ENCODE measurements at places on chromosomes 16 and 17. TPM values are rescaled to one million over a fixed set of nuclear protein-coding genes. Genes with fewer than 3 reads are reported as not detected.

GLTPD2 gene
- total RNA-seq = 0.35 TPM

SHISA9 gene
- 2.8 TPM for total RNA-seq

ALOX15B gene
- 8.0 TPM for total RNA-seq

GRCh38 chr16:16021988-16022682, 72.7 kb downstream of the ABCC1 start:
- peaks cover 4% of the 10 kb centered on the region for H3K36me3 ChIP-seq
- peaks cover 9% of the 10 kb centered on the region for H3K4me1 ChIP-seq
- H3K4me3 ChIP-seq = no peak overlapping the region
- H3K27me3 ChIP-seq = no peaks in the 10 kb centered on the region
- peak overlapping the region; percentile 68 for H3K27ac ChIP-seq

PFN1 gene
- 496 TPM for total RNA-seq

DNA sequence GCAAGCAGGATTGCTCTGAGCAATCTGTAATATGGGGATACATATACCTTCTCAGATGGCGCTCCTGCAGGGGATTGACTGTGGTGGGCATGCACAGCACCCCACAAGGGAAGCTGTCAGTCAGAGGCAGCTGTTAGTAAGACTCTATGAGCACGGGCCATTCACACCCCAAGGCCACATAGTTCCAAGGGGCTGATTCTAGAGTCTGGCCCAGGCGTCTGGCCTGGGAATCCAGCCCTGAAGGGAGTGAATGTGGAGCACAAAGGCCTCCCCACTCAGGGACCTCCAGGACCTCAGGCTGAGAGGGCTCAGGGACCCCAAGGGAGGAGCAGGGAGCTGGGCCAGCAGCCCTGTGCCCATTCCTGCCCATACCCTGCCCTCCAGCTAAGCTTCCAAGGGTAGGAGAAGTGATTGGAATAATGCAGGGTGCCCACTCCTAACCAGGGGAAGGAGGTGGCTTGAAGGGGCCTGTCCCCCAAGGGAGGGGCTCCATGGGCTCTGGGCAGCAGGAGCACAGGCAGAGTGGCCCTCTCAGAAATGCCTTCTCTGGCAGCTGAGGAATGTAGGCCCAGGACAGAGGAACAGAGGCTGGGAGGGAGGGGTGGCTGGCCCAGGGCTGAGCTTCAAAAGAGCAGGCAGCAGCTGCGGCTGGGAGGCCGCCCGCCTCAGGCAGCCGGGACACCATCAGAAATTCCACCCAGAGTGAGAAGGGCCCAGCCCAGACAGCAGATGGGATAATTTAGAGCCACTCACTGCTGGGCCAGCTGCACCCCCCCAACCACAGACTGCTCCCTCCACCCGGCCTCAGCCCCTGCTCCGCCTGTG, 48.9 kb upstream of the MRPS23 start:
- no peak overlapping the region for H3K4me3 ChIP-seq
- H3K4me1 ChIP-seq = peaks cover 5% of the 10 kb centered on the region
- H3K27ac ChIP-seq = peak overlapping the region; percentile 88
- no peaks in the 10 kb centered on the region for H3K27me3 ChIP-seq
- peak; percentile 88 for DNase-seq
- no peaks in the 10 kb centered on the region for H3K36me3 ChIP-seq

GPR179 gene
- not detected for total RNA-seq

GRCh38 chr16:71995038-71995437, 5.2 kb downstream of the PKD1L3 start:
- H3K4me1 ChIP-seq = no peaks in the 10 kb centered on the region
- no peak for DNase-seq
- no peak overlapping the region for H3K4me3 ChIP-seq
- no peaks in the 10 kb centered on the region for H3K27me3 ChIP-seq
- H3K36me3 ChIP-seq = no peaks in the 10 kb centered on the region

DNA sequence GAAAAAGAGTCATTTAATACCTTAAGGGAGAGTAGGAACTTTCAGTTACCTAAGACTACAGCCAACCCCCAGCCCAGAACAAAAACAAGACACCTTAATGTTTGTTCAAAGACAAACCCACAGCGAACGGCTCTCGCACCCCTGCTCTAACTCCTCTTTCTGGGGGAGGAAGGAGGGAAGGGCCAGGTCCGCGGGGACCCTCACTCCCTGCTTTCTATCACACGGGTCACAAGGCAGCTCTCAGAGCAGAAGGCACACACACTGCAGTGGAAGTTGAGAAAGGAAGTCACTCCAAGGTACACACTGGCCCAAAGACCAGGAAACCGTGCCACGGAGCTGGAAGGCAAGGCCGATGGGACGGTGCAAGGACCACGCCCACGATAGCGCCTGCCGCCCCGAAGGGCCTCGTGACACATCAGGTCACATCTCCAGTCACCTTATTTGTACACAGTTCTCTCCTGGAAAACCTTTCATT, 10.0 kb downstream of the LITAFD start:
- no peak overlapping the region for H3K4me3 ChIP-seq
- DNase-seq = peak; percentile 44
- no peak overlapping the region for H3K27ac ChIP-seq
- no peaks in the 10 kb centered on the region for H3K27me3 ChIP-seq
- peaks cover 61% of the 10 kb centered on the region for H3K36me3 ChIP-seq

DNA sequence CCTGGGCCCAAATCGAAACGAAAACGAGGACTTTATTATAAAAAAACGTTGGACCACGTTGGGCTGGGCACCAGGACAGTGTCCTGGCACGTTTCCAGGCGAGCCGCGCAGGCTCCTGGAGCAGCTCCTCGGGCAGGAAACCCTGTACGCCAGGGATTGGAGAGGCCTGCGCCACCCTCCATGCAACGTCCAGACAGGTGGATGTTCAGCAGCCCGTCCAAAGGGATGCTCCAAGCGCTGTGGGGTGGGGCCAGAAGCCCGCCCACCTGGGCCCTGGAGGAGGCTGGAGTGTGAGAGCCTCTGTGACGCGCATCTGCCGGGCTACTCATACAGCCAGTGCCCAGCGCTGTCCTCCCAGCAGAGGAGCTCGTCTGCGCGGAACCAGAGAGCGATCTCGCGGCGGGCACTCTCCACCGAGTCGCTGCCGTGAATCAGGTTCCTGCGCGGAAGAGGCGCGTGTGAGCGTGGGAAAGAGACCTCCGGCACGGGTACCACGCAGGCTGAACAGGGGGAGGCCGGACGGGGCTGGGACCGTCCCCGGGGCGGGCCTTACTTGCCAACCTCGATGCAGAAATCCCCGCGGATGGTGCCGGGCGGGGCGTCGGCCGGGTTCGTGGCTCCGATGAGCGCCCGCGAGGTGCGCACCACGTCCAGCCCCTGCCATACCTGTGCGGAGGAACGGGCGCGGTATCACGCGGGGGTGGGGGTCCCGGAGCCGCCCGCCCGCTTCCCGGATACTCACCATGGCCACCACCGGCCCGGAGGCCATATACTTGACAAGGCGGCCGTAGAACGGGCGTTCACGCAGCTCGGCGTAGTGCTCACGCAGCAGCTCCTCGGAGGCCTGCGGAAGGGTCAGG, 785 bp downstream of the NME3 start:
- peak; percentile 29 for DNase-seq
- no peak overlapping the region for H3K27ac ChIP-seq
- no peaks in the 10 kb centered on the region for H3K4me1 ChIP-seq
- no peaks in the 10 kb centered on the region for H3K27me3 ChIP-seq
- H3K36me3 ChIP-seq = peaks cover 6% of the 10 kb centered on the region

MKS1 gene
- total RNA-seq = 25.6 TPM

- peaks cover 16% of the 10 kb centered on the region for H3K36me3 ChIP-seq
- no peak for DNase-seq
- no peak overlapping the region for H3K27ac ChIP-seq
- H3K4me3 ChIP-seq = no peak overlapping the region
- peaks cover 6% of the 10 kb centered on the region for H3K4me1 ChIP-seq
Measured at GRCh38 chr16:27723711-27724481, 174.0 kb downstream of the KATNIP start.

CBX1 gene
- 40.2 TPM for total RNA-seq

- peak overlapping the region; percentile 47 for H3K4me3 ChIP-seq
- peak; percentile 74 for DNase-seq
- H3K27me3 ChIP-seq = no peaks in the 10 kb centered on the region
Measured at GRCh38 chr17:8161289-8162232, 1.2 kb downstream of the VAMP2 start.

GRCh38 chr16:30609002-30609925, 925 bp downstream of the ZNF689 start:
- H3K4me3 ChIP-seq = peak overlapping the region; percentile 87
- H3K27ac ChIP-seq = peak overlapping the region; percentile 97
- H3K27me3 ChIP-seq = no peaks in the 10 kb centered on the region

- H3K27ac ChIP-seq = no peak overlapping the region
- no peaks in the 10 kb centered on the region for H3K27me3 ChIP-seq
- H3K4me1 ChIP-seq = no peaks in the 10 kb centered on the region
- no peak for DNase-seq
- H3K4me3 ChIP-seq = no peak overlapping the region
- no peaks in the 10 kb centered on the region for H3K36me3 ChIP-seq
Measured at GRCh38 chr17:15233022-15233805, 31.9 kb downstream of the PMP22 start.

DNA sequence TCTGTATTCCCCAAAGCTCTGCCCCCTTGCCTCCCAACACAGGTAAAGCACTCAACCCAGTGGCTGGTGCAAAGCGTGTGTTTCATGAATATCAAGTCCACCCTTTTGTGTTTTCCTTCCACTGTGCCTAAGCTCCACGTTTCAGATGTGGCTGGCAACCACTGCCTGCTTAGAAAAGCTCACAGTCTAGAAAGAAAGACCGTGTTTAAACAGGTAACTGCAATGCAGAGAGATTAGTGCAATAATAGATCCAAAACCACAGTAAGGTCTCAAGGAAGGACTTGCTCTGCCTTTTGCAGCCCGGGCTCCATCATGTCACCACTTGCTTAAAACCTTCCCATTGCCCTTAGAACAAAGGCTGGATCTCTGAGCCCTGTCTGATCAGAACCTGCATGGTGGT, 240.2 kb upstream of the C16orf82 start:
- no peaks in the 10 kb centered on the region for H3K27me3 ChIP-seq
- no peaks in the 10 kb centered on the region for H3K4me1 ChIP-seq
- no peak overlapping the region for H3K4me3 ChIP-seq
- no peaks in the 10 kb centered on the region for H3K36me3 ChIP-seq
- no peak overlapping the region for H3K27ac ChIP-seq

RBBP6 gene
- total RNA-seq = 51.3 TPM

GRCh38 chr16:67346341-67346740, 19.7 kb downstream of the LRRC36 start:
- DNase-seq = no peak
- no peaks in the 10 kb centered on the region for H3K27me3 ChIP-seq
- no peaks in the 10 kb centered on the region for H3K36me3 ChIP-seq

INTS2 gene
- 13.4 TPM for total RNA-seq

- H3K4me3 ChIP-seq = peak overlapping the region; percentile 85
- DNase-seq = peak; percentile 22
- peaks cover 2% of the 10 kb centered on the region for H3K4me1 ChIP-seq
- peaks cover 38% of the 10 kb centered on the region for H3K36me3 ChIP-seq
Measured at GRCh38 chr16:72092832-72093447, 480 bp downstream of the TXNL4B start.

DNA sequence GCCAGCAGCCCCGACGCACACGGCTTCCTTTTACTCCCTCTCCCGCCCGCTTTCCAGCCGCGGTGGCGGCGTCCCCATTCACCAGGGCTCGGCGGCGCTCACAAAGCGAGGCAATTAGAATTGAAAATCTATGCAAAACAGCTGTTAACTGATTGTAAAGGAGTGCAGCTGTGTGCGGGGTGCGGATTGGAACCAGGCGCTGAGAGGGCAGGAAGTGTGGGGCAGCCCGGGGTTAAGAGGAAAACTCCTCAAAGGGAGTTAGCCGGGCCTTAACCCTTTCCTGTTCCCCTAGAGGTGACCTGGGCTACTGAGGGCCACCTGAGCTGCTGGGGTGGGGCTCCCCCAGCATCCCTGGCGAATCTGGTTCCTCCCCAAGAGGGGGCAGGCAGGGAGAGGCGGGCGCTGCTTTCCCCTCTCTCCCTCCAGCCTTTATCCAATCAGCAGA, 5.8 kb upstream of the GSE1 start:
- H3K27me3 ChIP-seq = no peaks in the 10 kb centered on the region
- H3K4me3 ChIP-seq = no peak overlapping the region
- no peaks in the 10 kb centered on the region for H3K4me1 ChIP-seq
- H3K27ac ChIP-seq = no peak overlapping the region
- no peaks in the 10 kb centered on the region for H3K36me3 ChIP-seq

- H3K27me3 ChIP-seq = no peaks in the 10 kb centered on the region
- H3K4me3 ChIP-seq = no peak overlapping the region
- H3K27ac ChIP-seq = no peak overlapping the region
- no peaks in the 10 kb centered on the region for H3K4me1 ChIP-seq
- peak; percentile 89 for DNase-seq
- no peaks in the 10 kb centered on the region for H3K36me3 ChIP-seq
Measured at GRCh38 chr17:38598536-38598935, 7.2 kb downstream of the SRCIN1 start.

DNA sequence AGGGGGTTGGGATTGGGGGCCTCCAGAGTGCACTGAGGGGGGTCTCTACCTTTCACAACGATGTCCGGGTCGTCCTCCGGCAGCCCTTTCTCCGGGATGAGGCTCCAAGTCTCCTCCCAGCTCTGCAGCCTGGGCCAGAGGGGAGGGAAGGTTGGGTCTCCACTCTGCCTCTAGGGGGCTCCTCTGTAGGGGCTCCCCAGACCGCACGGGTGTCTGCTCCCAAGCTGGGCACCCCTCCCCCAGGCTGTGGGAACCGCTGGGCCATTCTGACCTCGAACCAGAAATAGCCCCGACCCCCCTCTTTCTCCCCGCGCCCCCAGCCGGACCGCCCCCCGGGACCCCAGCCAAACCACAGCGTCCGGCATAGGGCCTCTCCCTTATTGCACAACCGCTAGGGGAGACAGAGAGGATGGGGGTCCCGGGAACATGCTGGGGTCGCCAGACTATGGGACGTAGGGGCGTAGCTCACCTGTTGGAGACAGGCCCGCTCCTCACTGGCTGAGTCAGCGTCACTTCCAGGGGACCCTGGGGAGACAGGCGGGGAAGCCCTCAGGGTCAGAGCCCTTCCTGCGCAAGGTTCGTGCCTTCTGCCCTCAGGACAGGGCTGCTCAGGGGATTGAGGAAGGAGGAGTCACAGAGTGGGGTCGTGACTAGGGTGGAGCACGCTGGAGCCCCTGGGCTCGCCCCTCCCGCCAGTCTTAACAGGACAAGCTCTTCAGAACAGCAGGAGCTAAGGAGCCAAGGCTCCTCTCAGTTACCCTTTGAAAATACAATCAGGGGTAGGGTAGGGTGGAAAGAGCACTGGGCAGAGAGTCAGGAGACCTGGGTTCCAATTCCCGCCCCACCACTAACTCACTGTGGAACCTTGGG, 2.7 kb downstream of the PLEKHH3 start:
- H3K4me1 ChIP-seq = no peaks in the 10 kb centered on the region
- peak overlapping the region; percentile 13 for H3K27ac ChIP-seq
- DNase-seq = peak; percentile 92
- no peaks in the 10 kb centered on the region for H3K27me3 ChIP-seq
- H3K36me3 ChIP-seq = peaks cover 4% of the 10 kb centered on the region

GNAO1 gene
- 4.3 TPM for total RNA-seq

- no peak overlapping the region for H3K4me3 ChIP-seq
- no peaks in the 10 kb centered on the region for H3K4me1 ChIP-seq
- no peak overlapping the region for H3K27ac ChIP-seq
Measured at GRCh38 chr16:28164140-28164539, 47.6 kb downstream of the XPO6 start.

CCDC40 gene
- 22.6 TPM for total RNA-seq

- H3K4me1 ChIP-seq = peaks cover 5% of the 10 kb centered on the region
- H3K4me3 ChIP-seq = no peak overlapping the region
- H3K27me3 ChIP-seq = no peaks in the 10 kb centered on the region
- peak; percentile 81 for DNase-seq
- H3K36me3 ChIP-seq = no peaks in the 10 kb centered on the region
Measured at GRCh38 chr17:77419547-77420094, 278.9 kb downstream of the SEC14L1 start.

ANKRD40CL gene
- not detected for total RNA-seq
